ENCODE measurements at places on chromosomes 7 and 10.

DNA sequence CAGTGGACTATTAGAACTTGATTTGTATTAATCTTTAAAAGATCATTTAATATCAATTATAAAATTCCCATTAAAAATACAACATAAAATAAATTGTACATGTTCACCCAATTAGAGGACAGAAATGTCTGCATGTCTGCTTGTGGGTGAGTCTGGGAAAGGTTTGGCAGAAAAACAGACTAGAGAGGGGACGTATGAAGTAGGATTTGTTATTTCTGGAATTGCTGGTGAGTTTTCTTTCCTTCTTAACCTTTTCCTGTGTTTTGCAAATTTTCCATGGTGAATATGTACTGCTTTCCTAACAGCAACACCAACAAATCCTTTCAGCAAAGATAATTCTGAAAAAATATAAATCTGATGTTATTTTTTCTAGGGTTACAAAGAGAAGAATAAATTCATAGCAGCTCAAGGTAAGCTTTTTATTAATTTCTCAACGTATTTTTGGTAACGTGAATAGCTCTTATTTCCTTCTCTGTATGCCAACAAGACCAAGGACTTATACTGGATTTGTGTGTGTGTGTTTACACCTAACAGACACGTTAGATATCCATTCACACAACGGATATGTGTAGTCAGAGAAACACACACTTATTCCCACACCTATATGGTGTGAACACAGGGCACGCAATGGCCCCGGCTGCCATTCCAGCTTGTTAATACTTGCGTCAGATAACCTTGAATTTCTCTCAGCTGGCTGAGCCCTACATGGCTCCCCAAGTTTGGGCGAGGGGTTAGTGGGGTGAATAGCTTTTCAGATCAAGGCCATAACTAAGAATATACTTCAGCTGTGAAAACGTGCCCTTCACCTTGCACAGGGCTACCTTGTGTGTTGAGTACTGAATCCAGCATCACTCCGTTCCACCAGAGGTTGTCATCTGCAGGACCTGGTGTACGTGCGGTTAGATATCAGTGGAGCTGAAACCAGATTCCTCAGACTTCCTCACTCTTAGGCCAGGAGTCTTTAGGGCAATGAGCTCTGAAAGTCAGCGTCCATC lies 64.6 kb downstream of the MKI67 start:
- DNase-seq = no peak

DNA sequence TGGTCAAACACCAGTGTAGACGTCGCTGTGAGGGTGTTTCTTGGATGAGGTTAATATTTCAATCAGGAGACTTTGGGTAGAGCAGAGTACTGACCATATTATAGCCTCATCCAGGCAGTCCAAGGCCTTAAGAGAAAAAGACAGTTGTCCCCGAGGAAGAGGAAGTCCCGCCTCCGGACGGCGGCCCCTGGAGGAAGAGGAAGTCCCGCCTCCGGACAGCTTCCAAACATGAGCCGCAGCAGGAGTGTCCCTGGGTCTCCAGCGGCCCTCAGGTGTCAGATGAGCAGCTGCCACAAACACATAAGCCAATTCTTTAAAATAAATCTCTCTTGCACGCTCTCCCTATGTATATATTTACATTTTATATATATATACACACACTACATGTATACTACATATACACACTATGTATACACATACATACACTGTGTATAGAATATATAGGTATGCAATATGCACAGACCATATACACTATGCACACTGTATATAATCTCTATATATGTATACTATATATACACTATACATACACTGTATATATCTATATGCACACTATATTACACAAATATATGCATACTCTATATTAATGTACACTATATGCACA lies 37.5 kb downstream of the PWWP2B start:
- DNase-seq = peak; percentile 34

GRCh38 chr10:130491011-130491692 lies 355.0 kb downstream of the GLRX3 start:
- no peak for DNase-seq

- no peak for DNase-seq
Measured at GRCh38 chr10:119480667-119481066, 61.9 kb downstream of the RGS10 start.

DNA sequence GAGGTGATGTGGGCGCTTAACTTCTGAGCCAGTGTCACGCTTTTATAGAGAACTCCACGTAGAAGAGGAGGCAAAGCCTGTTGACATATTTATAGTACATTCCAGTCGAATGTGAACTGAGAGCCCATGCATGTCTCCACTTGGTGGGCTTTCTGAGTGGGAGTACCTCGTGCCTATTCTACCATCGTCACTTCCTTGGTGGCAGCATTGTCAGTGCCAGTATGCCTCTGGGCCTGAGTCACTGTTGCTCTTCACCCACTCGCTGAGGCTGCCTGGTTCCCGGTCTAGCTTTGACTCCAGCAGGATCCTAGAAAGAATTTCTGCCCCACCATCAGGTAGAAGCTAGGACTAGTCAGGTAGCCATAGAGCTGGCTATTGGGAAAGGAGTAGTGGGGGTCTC lies 30.0 kb upstream of the CDH23 start:
- DNase-seq = no peak

DNA sequence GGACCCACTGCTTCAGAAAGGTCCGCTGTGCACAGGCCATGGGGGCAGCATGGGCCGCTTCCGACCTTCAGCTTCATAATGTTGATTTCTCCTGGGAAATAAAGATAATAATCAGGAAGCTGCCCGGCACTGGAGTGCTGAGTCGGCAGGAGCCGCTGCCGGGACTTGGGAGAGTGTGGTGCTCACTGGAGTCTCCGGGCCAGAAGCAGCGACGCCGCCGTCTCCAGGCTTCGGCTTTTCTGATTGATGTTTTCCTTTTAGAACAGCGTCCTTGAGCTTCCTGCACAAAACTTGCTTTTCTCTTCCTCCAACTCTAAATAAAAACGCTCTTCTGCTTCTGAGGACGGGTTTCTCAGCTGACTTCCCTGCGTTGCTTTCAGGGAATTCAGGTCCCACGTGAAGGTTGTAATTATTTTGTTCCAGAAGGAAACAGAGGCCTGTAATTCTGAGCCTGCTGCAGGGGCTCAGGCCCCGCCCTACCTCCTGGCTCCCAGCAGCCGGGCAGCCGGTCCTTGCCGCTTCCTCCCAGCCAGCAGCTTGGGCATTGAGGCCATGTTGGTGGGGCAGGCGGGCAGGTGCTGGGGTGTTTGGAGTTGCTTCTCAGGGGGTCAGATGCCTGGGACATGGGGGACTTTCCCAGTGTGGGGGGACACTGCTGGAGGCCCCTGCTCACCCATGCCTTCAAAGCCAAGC lies 14.7 kb downstream of the PWWP2B start:
- no peak for DNase-seq

DNA sequence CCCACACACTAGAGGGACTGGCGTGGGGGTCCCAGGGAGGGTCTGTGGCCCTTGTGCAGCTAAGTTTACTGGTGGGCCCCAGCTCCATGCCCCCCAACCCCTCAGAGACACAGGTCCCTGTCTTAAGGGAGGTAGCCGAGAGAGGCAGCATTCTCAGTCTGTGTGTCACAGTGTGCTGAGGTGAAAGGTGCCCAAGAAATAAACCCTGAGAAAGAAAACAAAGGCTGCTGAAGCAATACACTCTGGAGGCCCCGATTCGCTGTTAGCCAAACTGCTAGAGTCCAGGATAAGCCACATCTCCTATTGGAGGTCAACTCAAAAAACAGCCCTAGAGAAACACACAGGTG lies 28.6 kb upstream of the NDST2 start:
- DNase-seq = no peak

DNA sequence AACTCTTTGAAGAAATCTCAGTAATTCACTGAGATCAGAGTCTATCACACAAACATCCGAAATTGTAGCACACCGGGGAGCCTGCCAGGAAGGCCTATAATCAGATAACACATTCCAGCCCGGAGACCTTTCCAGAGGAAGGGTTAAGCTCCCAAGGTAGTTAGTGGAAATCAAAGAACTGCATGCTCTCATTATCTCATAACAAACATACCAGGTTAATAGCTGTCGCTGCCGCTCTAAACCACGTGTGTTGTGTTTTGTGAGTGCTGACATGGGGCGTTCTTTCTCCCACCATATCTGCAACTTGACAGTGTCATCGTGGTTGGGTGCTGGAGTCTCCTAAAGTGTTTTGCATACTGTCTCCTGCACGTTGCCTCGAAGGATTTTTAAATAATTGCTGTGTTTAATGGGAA lies 120.7 kb upstream of the CARD11 start:
- DNase-seq = no peak

DNA sequence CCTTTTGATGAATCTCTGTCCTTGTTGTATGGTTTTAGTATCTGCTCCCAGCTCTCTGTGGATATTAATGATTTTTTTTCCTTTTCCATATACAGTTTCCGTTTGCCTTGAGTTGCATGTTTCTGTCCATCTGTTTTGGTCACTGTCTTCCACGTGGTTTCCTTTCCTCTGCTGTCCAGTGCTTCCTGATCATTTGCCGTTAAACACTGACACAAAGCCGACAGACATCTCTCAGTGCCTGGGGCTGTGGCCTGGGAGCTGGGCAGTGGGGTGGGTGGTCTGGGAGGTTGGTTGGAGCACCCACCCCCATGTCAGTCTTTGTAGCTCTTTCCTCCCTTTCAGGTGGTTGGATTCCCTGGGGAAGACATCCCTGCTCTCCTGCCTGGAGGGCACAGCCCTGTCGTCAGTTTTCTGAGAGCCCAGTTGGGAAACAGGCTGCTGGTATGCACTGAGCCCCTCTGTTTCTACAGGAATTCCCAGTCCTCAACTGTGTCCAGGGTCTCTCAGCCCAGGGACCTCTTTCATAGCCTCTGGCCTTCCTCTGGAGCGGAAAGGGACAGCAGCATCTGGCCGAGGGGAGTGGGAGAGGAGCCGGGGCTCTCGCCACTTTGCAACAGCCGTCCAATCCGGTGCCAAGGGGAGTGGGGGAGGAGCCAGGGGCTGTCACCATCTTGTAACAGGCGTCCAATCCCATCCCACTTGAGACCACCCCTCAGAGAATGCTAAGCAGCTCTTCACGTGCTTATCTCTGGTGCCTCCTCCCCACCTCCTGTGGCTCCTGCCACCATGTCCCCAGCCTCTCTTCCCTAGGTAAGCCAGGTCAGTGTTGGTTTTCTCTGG lies 26.7 kb upstream of the MKI67 start:
- DNase-seq = no peak

- DNase-seq = no peak
Measured at GRCh38 chr10:117226813-117227451, 14.0 kb upstream of the SLC18A2 start.

GRCh38 chr10:34761453-34761852 lies 53.6 kb downstream of the PARD3 start:
- DNase-seq = no peak

GRCh38 chr10:113866551-113867394 lies 12.3 kb downstream of the NHLRC2 start:
- DNase-seq = no peak

DNA sequence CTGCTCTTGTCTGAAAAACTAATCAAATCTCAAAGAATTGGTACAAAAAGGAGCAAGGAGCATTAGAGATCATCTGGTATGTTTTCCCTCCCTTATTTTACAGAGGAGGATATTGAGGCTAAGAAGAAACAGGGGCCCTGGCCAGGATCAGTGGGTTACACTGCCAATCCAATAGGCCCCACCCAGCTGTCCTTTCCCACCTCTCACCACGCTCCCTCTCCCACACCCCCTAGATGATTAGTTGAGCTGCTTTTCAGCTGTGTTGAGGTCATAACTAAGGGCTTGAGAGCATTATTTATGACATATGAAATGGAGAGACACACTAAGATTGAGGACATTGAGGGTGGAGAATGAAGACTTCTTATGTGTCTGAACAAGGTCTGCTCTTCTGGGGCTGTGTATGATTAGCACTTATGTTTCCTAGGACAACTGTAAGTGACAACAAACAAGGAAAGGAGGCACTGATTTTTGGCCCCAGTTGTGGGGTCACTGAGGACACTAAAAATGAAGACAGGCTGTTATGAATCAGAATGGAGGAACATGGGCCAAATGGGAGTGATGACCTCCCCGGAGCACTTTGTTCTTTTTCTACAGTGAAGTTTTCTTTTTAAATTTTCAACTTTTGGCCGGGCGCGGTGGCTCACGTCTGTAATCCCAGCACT lies 26.5 kb downstream of the VWA2 start:
- no peak for DNase-seq

DNA sequence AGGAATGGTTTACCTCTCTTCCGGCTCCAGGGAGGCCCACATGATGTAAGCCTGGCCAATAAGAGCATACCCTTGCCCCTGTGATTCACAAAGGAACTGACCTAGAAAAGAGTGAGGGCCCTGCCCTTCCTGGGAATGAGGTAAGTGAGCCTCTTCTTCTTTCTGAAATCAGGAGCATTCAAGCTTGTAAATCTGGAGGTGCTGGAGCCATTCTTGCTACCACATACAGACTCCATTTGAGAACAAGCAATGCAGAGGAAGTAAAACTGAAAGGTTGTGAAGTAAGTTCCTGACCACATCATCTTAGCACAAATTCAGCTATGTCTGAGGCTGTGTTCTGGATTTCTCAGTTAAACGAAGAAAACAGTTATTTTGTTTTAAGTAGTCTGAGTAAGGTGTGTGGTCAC lies 132.2 kb downstream of the CD36 start:
- no peak for DNase-seq

- DNase-seq = no peak
Measured at GRCh38 chr10:55822096-55822495, 539.0 kb downstream of the ZWINT start.

DNA sequence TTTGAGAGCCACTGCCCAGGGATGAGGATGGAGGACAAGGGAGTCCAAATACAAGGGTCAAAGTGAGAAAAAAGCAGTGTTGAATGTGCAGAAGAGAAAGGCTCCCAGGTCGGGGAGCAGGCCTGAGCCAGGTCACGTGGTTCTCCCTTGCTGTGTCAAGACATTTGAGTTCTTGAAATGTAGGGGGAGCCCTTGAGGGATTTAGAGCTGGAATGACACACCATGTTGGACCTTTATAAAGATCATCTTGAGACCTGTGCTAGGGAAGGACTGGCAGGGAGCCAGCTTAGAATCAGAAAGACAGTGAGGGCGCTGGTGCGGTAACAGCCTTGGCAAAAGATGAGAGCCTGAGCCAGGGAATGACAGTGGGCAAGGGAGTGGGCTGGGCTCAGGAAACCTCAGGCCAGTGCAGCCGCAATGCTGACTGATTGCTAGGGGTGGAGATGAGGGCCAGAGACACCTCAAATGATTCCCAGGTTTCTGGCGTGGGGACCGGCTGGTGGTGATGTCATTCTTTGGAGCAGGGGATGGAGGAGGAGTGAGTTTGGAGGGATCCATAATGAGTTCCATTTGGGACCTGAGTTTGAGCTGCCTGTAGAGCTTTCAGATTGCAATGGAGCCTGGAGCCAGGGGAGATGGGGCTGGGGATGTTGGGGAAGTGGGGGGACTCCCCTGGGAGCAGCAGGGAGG lies 120.1 kb downstream of the PTPN20 start:
- no peak for DNase-seq

DNA sequence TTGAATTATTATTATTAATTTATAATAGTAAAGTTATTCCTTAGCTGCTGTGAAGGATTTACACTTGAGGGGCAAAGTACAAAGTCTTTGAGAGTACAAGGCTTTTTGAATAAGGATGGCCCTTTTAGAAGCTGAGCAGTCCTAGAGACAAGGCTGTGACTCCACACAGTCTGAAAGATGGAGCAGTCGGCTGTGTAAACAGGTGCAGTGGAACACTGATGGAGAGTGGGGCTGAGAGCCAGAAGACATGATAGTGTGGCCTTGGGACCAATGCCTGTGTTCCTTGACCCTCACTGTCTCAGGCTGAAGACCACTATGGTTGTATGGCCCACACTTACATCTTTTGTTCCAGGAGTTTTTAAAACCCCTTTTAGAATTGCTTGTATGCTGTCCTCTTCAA lies 311.2 kb upstream of the PHF14 start:
- no peak for DNase-seq

GRCh38 chr7:35623381-35623780 lies 71.6 kb downstream of the HERPUD2 start:
- no peak for DNase-seq

- no peak for DNase-seq
Measured at GRCh38 chr7:19119870-19120486, 2.5 kb upstream of the TWIST1 start.
